ENCODE measurements at places on chromosomes 7 and 10.

- H3K36me3 ChIP-seq: peaks cover 45% of the 10 kb centered on the region
- H3K27ac ChIP-seq: no peak overlapping the region
- no peak for DNase-seq
- no peaks in the 10 kb centered on the region for H3K27me3 ChIP-seq
- no peak overlapping the region for H3K4me3 ChIP-seq
Observed at GRCh38 chr7:42143711-42144600, 93.1 kb downstream of the GLI3 start.

DNA sequence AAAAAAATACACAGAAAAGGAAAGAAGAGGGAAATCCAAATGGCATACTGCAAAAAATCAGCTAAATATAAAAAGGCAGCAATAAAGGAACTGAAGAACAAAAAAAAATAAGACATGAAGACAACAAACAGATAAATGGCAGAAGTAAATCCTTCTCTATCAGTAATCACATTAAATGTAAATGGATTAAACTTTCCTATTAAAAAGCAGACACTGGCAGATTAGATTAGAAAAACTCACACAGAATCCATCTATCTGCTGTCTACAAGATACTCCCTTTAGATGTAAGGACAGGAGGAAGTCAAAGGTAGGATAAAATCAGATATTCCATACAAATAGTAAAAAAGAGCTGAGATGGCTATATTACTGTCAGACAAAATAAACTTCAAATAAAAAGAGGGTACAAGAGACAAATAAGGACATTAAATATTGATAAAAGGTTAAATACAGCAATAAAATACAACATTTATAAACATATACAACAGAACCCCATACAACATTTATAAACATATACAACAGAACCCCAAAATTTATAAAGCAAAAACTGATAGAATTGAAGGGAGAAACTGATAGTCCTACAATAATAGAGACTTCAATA is 51.4 kb downstream of the CFAP70 start:
- no peaks in the 10 kb centered on the region for H3K36me3 ChIP-seq
- H3K27ac ChIP-seq: no peak overlapping the region
- H3K4me1 ChIP-seq: no peaks in the 10 kb centered on the region

DNA sequence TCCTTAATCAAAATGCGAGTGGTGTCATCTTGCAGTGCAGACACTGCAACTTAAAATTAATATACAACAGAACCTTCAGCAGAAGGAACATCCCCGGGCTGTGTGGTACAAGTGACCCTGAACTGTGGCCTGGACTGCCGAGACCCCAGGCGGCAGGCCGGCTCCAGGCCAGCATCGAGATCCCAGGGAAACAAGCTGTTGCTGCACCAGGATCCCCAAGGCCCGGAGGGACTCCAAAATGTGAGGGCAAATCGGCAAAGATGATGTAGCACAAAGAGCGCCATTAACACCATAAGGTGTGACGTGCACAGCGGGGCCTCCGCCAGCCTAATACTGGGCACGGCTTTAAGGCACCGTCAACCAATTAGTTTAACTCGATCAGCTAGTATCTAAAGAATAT is 73.9 kb downstream of the EBF3 start:
- peaks cover 5% of the 10 kb centered on the region for H3K4me1 ChIP-seq
- no peak overlapping the region for H3K27ac ChIP-seq
- no peak overlapping the region for H3K4me3 ChIP-seq
- H3K27me3 ChIP-seq: no peaks in the 10 kb centered on the region

- peaks cover 9% of the 10 kb centered on the region for H3K27me3 ChIP-seq
- H3K4me1 ChIP-seq: peaks cover 4% of the 10 kb centered on the region
- no peak for DNase-seq
- H3K36me3 ChIP-seq: no peaks in the 10 kb centered on the region
- no peak overlapping the region for H3K4me3 ChIP-seq
- no peak overlapping the region for H3K27ac ChIP-seq
Observed at GRCh38 chr7:108586274-108586710, 16.6 kb downstream of the DNAJB9 start.

GRCh38 chr10:119320981-119321380 is 113.6 kb downstream of the GRK5 start:
- H3K27ac ChIP-seq: no peak overlapping the region
- DNase-seq: peak; percentile 52
- no peaks in the 10 kb centered on the region for H3K36me3 ChIP-seq
- peaks cover 55% of the 10 kb centered on the region for H3K4me1 ChIP-seq

Data from mesenchymal stem cell (in vitro differentiated cells and primary cell).